ENCODE measurements at places on chromosomes 3 and 15.

- no peak for DNase-seq
Measured at GRCh38 chr3:33000691-33001385, 49.4 kb downstream of the CCR4 start.

DNA sequence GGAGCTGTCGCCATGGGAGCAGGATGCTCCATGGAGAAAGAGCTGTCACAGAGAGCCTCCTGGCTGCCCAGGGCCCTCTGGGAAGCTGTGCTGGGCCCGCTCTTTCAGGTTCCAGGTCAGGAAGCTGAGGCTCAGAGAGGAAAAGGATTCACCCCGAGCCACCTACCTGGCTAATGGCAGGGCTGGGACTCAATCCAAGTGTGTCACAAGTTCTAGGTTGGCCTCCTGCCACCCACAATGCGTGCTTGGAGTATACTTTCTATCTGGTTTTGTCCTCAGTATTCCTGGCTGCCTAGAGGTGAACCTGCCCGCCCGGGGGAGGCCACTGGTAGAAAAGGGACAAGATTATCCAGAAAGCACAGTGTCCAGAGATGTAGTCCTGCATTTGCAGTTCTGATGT, 23.6 kb downstream of the FAH start:
- no peak for DNase-seq

- DNase-seq: no peak
Measured at GRCh38 chr3:138642226-138642926, 33.8 kb downstream of the FAIM start.

DNA sequence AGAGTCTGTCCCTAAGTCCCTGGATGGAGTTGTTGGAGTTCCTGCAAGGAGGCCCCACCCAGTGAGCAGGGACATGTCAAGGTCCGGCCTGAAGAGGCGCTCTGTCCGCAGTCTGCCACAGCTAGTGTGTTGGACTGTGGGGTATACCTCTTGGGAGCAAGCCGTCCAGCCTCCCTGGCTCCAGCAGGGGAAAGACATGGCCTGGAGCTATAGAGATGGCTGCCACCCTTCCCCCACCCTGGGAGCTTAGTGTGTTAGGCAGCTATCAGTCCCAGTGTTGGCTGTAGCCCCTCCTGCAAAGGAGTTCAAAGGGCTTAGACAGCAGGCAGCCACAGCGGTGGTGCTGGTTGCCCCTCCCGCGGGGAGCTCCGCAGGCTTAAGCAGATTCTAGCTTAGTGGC, 20.3 kb downstream of the IMPG2 start:
- DNase-seq: no peak

DNA sequence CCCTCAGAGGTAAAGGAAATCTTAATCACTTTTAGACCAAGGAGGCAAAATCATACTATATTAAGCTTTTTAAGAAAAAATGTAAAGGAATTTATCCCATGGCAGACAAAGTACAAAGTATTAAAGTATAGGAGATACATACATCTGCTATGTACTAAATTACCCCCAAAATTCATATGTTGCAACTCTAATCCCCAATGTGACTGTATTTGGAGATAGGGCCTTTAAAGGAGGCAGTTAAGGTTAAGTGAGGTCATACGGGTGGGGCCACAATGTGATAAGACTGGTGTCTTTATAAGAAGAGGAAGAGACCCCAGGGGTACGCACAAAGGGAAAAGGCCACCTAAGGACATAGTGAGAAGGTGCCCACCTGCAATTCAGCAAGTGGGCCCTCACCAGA, 657.0 kb upstream of the ADAMTS9 start:
- DNase-seq: no peak

GRCh38 chr3:196868297-196868661, 559 bp downstream of the SENP5 start:
- no peak for DNase-seq

- no peak for DNase-seq
Measured at GRCh38 chr3:5191555-5192304, 4.2 kb downstream of the EDEM1 start.

GRCh38 chr3:146466604-146467003, 2.8 kb downstream of the PLSCR2 start:
- no peak for DNase-seq

DNA sequence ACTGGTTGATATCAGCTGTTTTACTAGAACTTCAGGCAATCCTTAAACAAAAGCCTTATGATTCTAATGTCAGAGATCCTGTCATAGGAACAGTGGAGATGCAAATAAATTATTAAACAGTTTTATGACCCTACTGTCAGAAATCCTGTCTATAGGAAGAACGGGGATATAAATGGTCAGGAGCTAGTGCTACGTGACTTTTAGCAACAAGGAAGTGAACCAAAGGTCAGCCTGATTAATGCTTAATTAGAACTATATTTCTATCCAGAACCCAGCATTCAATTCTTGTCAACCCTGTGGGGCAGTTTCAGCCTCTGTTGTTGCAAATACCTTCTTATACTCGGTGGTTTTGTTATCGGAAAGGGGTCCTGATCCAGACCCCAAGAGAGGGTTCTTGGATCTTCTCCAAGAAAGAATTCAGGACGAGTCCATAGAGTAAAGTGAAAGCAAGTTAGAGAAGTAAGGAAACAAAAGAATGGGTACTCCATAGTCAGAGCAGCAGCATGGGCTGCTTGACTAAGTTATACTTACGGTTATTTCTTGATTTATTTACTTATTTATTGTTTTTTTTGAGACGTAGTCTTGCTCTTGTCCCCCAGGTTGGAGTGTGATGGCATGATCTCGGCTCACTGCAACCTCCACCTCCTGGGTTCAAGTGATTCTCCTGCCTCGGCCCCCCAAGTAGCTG, 59.9 kb upstream of the RNU6-1 start:
- no peak for DNase-seq

DNA sequence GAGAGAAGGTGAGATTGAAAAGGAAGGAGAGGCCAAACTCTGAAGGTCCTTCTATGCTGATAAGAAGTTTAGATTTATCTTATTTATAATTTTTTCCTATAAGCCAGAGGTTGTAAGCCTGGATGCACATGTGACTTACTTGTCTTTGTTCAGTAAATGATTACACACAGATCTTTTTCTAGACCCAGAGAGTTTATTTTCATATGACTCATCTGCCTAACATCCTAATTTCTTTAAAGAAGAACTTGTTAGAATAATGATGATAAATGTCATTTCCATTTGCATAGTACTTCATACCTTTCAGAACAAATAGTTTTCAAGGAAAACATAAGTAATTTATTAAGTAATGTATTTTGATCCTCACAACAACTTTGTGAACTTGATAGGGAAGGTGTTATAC, 434.8 kb upstream of the DPH6 start:
- no peak for DNase-seq

GRCh38 chr15:94736236-94736635, 504.9 kb downstream of the MCTP2 start:
- DNase-seq: no peak

DNA sequence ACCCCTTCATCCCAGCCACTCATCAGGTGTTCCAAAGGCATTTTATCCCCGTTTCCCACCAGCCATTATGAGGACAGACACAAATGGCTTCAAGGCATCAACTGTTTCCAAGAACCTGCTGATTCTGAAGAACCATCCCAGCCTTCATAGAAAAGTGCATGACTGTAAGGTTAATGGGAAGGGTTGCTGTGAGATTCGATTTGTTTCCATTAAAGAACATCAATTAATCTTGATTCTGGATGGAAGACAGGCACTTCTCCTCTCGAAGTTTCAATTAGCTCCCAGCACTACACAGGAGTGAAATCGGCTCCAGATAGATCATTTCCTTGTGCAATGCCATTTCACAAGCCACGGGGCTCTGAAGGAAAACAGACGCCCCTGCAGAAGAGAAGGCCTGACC, 25.8 kb downstream of the SRGAP3 start:
- DNase-seq: no peak

- no peak for DNase-seq
Measured at GRCh38 chr15:101118615-101119014, 133.2 kb downstream of the CHSY1 start.

DNA sequence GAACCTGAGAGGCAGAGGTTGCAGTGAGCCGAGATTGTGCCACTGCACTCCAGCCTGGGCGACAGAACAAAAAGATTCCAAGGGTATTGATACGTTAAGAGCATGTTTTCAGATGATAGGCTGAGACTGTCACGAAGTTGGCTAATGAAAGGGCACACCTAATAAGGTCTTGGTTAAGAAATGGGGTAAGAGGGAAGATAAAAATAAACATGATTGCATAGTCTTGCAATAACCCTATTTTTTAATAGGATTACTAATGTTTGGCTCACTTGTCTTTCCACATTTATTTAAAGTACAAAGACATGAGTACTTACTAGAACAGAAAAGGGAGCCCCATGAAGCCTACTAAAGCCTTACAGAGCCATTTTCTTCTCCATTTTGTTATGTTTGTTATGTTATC, 109.0 kb downstream of the FRMD4B start:
- no peak for DNase-seq

DNA sequence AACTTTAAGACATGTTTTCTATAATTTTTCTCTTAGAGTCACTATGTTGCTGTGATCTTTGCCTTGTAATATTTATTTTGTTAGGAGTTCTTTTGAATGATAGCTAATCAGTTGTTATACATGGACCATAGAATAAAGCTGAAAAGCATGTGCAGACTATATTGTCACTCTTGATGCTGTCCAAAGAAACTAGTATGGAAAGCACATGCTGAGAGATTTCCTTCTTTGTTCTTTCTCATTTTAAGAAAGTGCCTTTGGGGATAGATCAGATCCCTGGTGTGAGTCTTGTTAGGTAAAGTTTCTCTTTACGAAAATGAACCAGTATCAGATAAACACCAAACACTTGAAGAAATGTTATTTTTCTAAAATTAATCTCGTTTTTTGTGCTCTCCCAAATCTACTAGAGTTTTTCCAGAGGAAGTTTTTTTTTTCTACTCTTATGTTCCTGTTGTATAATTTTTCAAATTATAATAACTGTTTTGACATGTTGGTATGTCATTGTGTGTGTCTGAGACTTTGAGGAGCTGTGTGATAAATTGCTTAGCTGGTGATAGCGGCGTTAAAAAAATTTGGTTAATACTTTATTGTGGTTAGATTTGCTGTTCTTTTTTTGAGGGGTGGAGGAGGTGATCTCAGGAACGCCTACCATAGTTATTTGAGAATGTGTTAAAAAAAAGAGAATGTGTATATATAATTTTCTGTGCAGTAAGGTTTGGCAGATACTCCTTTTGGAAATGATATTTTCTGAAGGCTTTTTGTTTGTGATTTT, 2.2 kb downstream of the PIAS1 start:
- no peak for DNase-seq

DNA sequence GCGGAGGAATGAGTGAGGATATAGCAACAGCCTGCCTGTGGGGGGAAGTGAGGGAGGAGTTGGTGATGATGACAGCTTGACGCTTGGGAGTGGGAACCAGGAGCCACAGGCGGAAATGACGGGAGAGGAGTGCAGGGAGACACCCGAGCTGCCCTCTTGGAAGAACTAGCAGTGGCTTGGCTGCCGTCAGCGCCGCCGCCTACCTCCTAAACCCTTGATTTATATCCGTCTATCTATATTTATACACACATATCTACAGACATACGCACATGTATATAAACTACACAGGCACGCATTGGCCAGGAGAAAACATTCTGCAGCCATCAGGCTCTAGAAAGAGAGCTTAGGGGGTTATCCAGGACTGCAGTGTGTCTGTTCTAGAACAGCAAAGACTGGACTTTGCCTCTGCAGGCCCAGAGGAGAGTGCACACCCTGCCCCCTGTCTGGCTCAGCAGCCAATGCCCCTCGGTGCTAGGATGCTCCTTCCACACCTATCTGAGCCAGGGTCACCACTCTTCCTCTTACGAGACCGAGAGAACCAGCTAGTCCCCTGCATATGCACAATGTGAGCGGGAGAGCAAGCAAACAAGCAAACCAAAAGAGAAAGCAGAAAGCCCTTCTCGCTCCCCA, 45.3 kb upstream of the MAGEF1 start:
- DNase-seq: no peak

DNA sequence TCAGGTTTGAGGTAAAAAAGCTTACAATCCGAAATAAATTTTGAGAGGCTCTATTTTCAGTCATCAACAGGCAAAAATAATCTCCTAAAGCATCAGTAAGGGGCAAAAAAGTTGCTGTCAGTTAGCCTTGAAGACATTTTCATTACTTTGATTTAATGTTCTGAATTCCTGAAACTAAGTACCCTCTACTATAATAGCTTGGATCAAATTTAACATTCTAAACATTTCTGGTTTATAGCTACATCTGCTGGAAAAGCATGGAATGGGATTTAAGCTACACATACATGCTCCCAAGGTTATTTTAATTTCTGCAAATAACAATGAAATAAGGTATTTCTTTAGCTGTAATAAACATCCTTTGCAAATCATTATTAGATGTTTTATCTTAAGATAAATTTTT, 245.4 kb downstream of the ULK4 start:
- no peak for DNase-seq

GRCh38 chr3:23904545-23904944, 12.2 kb downstream of the NKIRAS1 start:
- no peak for DNase-seq

DNA sequence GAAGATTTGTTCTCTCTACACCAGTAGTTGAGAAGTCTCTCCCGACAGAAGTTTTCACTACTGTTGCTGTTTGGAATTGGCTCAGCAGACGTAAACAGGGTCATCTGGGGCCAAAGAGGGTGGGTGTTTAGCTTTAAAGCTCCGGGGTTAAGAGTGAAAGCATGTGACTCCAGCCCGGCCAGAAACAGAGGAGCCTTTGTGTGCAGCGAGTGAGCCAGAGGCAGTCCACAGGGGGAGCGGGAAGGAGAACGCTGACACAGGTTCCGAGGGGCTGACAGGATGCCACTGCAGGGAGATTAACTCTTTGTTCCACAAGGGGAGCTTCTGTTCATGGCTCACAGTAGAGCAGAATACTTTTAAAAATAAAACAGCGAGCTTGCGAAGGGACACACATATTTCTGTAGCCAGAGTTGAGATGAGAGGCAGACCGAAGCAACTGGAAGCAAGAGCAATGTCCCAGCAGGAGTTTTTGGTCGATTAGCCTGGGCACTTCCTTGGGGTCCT, 26.9 kb downstream of the BMF start:
- DNase-seq: no peak

- no peak for DNase-seq
Measured at GRCh38 chr15:47897525-47897924, 180.2 kb downstream of the SEMA6D start.

DNA sequence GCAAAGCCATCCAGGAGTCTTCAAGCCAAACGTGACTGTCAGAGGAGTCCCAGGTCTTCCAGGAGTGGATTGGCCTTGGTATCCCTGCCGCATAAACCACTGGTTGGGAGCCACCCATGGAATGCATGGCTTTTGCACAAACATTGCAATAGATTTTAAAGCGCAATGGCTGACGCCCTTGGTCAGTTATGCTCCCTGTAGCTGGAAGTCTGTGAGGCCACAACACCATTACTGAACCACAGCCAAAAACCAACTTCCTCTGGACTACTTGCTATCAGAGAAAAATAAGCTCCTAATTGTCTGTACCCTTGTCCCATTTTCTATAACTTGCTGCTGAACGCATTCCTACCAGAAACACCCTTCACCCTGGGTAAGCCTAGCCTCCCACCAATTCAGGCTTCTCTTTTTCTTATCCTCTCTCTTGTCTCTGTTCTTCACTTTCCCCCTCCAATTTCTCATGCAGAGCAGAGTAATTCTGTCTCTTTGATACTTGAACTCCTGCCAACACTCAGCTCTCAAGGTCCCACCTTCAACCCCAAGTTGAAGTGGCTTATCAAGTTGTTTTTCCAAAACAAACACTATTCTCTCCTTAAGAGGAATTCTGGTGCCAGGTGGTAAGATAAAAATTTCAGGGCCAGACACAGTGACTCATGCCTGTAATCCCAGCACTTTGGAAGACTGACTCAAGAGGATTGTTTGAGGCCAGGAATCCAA, 176.4 kb upstream of the UBE2E1 start:
- DNase-seq: no peak

GRCh38 chr15:66713843-66714508, 11.9 kb downstream of the SMAD6 start:
- DNase-seq: no peak

GRCh38 chr15:101135532-101136166, 116.2 kb downstream of the CHSY1 start:
- DNase-seq: no peak

All from smooth muscle cell of the brain vasculature (primary cell).